ENCODE measurements at places on chromosomes 11 and 22.

DNA sequence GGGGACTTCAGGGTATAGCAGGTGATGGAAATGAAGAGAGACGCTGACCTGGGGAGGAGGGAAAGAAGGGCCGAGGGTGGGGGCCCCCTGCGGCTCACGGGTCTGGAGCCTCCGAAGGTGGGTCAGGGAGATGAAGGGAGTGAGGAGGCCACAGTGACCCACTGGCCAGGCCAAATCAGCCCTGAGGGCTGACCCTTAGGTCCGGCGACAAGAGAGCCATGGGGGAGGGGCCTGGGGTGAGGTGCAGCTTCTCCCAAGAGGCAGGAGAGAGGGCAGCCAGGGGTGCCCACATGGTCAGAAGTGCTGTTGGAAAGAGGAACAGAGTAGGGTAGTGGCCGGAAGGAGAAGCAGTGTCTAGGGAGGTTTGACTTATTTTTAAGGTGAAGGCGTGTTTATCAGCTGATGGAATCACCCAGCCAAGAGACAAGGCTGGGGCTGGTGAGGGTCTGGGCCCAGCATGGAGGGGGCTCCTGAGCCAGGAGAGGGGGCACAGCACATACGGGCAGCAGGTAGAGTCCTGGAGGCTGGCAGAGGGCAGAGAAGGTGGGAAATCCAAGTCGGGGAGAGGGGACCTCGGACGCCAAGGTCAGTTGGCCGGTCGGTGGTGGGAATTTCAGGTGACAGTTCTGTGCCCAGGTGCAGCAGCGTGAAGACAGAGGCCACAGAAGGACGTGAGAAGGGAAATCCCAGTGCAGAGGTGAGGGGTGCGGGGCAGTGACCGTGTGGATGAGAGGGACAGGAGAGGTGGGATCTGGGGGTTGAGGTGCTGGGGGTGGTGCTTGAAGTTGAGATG, 49.0 kb downstream of the LINC01488 start:
- no peak for DNase-seq

GRCh38 chr11:59877784-59878183, 798 bp upstream of the OOSP3 start:
- no peak for DNase-seq

GRCh38 chr11:78281511-78281910, 92.8 kb downstream of the USP35 start:
- DNase-seq, result no peak

- no peak for DNase-seq
Observed at GRCh38 chr11:75538150-75538942, 12.6 kb upstream of the GDPD5 start.

GRCh38 chr22:29339381-29340235, 24.1 kb upstream of the RASL10A start:
- DNase-seq, result no peak

- DNase-seq, result no peak
Observed at GRCh38 chr11:95145430-95146060, 55.9 kb downstream of the ENDOD1 start.

DNA sequence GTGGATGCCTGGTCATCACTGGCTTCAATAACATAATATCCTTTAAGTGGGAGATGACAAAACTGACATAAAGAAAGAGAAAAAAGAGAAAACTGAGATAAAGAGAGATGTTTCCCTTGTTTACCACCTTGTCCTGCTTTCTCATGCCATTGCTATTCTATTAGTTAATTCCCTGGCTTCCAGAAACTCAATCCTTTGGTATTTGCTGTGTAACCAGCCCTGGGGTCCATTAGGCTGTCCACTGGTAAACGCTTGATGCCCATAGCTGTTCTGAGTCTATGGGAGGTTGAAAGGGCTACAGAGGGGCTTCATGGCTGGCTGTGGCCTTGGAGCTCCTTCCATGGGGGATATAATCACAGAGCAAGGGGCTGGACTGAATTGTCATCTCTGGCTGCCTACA, 243.4 kb upstream of the PLET1 start:
- no peak for DNase-seq

GRCh38 chr11:18081551-18081950, 24.3 kb downstream of the SAAL1 start:
- no peak for DNase-seq

GRCh38 chr11:103898577-103899336, 137.7 kb upstream of the DDI1 start:
- no peak for DNase-seq

DNA sequence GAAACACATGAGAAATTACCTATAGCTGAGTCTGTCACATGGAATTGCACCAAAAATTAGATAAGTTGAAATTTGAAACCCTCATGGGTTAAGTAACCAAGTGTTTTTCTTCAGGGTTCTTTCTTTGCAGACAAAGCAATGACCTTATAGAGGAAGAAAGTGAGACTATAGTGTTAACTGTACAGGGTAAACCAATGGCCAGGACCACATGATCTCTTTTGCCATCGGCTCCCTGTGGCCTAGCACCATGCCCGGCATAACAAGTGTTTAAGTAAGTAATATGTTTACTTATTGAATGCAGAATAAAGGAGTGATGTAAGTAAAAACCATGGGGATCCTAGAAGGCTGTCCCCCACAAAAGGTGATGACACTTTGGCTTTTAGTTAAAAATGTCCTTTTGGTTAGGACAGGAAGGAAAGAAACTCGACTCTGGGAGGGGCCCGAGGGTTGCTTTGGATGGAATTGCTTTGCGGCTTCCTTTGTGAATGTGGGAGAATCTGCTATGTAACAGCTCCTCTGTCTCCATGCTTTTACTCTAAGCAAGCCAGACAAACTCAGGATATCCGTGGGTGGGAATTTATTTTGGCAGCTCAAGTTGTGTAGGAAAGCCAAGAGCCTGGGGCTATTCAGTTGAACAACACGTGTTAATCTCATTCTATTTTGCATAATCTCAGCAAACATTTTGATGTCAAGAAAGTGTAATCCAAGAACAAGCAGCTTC, 454.7 kb downstream of the INSC start:
- peak; percentile 6 for DNase-seq

- DNase-seq, result no peak
Observed at GRCh38 chr11:117259417-117259816, 26.9 kb downstream of the RNF214 start.

DNA sequence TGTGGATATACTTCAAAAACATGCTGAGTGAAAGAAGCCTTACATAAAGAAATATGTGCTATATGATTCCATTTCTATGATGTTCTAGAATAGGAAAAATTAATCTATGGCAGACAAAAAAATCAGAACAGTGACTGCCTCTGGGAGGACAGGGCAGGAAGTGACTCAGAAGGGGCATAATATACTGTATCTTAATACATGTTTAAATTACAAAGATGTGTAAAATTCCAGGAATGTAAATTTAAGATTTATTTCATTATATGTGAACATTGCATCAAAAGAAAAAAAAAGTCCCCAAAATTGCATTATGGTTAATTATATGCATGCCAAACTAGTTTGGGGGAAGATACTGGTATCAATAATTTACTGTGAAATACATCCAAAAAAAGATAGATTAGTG, 32.2 kb downstream of the SBF2 start:
- DNase-seq, result no peak

DNA sequence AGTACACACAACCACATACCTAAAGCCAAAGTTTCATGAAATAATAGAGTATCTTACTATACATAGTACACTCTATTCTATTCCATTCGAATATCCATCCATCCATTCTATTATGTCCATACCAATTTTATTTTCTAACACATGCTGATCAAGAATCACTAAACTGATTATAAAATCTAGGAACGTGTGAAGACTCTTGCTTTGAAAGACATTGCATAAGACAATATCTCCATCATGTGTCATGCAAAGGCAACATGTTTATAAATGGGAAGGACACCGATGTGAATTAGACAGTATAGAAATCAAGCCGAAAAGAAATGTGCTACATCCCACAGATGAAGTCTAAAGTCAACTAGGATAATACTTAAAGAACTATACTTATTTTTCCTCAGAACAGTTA, 1561.5 kb upstream of the TENM4 start:
- no peak for DNase-seq

GRCh38 chr22:38070250-38070921, 13.2 kb downstream of the PICK1 start:
- no peak for DNase-seq

- DNase-seq, result peak; percentile 66
Observed at GRCh38 chr11:31779374-31779791, 31.7 kb downstream of the PAX6 start.

GRCh38 chr22:36738416-36739020, 35.0 kb upstream of the CACNG2 start:
- DNase-seq, result no peak

DNA sequence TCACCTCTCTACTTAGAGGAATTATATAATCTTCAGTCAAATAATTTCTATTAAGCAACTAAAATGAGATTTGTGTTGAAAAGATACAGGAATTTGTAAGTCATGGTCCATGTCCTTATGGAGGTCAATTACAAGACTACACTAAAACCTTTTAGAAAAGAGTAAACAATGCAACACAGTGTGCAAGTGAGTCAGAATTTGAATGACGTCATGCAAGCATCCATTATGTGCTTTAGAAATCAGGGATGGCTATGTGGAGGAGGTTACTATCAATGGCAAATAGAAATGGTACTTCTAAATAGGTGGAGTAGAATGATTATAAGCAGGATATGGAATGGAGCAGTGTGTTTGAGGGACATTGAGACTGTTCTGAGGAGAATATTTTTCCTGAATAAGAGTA, 16.6 kb downstream of the OR10D3 start:
- peak; percentile 5 for DNase-seq

- no peak for DNase-seq
Observed at GRCh38 chr11:11142430-11142829, 210.6 kb downstream of the CSNK2A3 start.

GRCh38 chr22:47354668-47355387, 592.4 kb downstream of the TBC1D22A start:
- no peak for DNase-seq

- no peak for DNase-seq
Observed at GRCh38 chr11:130891326-130891725, 25.0 kb downstream of the SNX19 start.

- no peak for DNase-seq
Observed at GRCh38 chr11:117458275-117459122, 130.8 kb downstream of the CEP164 start.

DNA sequence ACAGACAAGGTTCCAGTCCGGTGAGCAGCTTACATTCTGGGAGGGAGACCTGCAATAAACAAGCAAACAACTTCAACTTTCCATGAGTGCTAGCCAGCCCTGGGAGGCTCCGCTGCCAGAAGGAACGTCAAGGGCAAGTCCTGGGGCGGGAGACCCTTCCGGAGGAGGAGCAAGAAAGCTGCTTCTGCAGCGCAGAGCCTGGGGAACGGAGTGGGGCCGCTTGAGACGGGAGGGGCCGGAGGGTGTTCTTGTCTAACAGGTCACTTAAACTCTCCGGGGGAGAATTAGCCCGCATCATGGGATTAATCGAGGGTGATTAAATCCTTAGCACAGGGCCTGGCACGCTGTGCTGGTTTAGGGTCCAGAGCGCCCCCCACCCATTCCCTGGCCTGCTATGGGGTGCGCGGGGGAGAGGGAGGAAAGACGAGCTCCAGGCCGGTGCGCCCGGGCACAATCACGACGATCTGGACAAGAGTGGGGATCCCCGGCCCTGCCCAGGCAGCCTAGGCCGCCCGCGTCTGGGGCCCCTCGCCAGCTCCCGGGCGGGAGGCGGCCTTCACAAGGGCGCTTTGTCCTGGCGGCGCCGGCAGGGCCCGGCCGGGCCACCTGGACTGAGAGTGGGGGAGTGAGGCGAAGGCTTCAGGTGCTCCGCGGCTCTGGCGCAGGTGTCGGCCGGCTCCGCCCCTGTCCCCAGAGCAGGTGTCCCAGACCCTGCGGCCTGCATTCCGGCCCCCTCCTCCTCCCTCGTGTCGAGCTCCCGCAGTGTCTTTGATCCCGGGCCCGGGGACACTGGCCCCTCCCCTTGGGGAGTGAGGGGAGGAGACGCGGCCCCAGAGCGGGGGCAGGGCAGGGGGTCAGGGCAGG, 663 bp upstream of the LARGE2 start:
- DNase-seq, result no peak

DNA sequence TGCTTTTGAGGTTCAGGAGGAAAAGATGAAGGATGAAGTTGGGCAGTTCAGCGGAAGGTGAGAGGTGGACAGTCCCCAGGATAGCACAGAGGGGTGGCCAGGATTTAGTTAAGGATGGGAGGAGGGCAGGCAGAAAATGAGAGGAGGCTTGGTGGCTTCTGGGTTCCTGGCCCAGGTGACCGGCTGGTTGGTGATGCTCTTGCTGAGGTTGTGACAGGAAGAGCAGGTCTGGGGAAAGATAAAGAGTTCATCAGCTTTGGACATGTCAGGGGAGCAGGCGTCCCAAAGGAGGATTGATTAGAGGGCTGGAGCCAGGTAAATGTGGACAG, 27.6 kb upstream of the P2RY2 start:
- no peak for DNase-seq

- no peak for DNase-seq
Observed at GRCh38 chr11:45641961-45642360, 23.5 kb downstream of the CHST1 start.

DNA sequence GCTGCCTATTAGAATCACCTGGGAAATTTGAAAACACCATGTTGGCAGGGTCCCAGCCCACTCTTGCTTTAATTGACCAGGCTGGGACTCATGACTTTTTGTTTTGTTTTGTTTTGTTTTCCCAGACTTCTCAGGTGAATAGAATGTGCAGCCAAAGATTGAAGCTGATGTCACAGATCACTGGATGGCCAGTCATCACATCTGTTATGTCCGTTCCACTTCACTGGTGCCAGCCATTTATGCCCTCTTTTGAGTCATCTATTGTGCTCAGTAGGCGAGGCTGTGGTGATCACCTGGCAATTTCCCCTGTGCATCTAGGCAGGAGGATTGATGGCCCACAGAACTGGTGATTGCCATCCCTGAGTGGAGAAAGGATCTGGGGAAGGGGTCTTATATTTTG, 297.3 kb downstream of the INSC start:
- DNase-seq, result no peak

DNA sequence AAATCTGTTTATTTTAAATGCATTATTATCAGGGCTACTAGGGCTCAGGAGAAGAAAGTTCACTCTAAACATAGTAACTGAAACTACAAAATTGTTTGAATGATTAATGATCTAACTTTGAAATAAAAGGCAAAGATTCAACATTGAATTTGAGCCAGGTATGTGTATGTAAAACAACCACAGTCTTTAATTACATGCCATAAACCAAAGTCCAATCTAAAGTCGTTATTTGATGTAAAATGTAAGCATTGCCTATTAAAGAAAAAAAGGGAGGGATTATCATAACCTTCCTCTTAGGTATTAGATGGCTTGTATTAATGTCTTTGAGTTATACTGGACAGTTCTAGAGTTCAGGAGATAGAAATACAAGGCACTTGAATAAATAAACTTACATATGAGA, 25.2 kb upstream of the PANX1 start:
- no peak for DNase-seq

DNA sequence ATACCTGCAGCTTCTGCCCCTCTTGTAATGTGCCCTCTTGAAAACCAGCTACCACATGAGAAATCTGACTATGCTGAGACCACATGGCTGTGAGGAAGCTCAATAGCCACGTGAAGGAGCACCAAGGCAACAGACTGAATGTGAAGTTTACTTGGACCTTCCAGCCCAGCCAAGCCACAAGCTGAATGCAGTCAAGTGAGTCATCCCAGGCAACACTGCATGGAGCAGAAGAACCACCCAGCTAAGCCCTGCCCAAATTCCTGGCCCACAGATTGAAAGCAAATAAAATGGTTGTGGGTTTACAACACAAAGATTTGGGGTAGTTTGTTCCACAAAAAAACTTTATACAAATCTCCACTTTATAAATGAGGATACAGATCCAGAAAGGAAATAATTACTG, 114.5 kb downstream of the TIMP3 start:
- no peak for DNase-seq

- no peak for DNase-seq
Observed at GRCh38 chr22:44396727-44397722, 84.3 kb upstream of the SHISAL1 start.

- no peak for DNase-seq
Observed at GRCh38 chr11:77444261-77444660, 29.6 kb downstream of the PAK1 start.
